ENCODE measurements at places on chromosomes 3 and 15. TPM values are rescaled to one million over a fixed set of nuclear protein-coding genes. Genes with fewer than 3 reads are reported as not detected.

DNA sequence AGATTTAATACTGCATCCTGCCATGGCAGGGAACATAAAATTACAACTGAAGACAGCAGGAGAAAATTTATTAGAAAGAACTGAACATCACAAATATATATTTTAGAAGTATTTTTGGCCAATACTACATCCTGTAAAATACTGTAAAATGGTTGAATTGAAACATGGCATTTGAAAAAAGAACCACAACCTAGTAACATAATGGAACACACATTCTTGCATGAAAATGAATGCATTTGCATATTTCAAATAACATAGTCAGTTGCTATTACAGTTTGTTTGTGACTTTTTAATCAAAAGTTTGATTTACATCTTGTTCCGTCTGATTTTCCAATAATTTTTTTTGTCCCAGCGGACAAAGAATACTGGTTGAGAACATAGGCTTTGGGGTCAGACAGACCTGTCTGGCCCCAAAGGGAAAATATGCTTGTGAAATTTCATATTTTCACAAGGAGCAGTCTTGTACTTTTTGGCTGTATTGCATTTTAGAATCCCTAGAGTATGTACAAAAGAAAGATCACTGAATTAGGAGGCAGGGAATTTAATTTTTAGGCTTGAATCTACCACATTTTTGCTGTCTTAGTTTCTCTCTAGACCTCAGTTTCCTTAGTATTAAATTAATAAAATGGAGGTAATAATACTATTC lies 268.8 kb downstream of the ADAMTSL3 start:
- DNase-seq: no peak

GRCh38 chr3:156010829-156011228 lies 109.5 kb upstream of the KCNAB1 start:
- DNase-seq: no peak

DNA sequence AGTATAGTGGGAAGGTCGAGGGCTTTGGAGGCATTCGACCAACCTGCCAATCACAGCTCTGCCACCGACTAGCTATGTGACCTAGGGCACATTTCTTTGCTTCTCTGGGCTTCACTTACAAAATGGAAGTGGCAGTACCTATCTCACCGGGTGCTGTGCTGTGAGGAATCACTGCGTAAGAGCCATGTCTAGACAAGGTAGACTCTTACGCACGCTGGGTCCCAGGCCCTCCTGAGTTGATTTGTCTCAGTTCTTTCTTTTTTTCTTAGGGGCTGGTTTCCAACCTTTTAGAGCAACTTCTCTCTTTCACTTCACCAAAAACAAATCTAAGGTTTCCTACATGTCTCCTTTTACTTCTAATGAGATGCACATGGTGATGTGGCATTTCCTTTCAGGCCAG lies 18.8 kb downstream of the CA12 start:
- no peak for DNase-seq

Gene ABI3BP
- total RNA-seq: 37.1 TPM

Gene DUOXA2
- not detected for total RNA-seq

- DNase-seq: no peak
Measured at GRCh38 chr3:104190681-104191080, 1176.0 kb upstream of the ALCAM start.
